ENCODE measurements at places on chromosomes 12 and 14.

- DNase-seq = no peak
Observed at GRCh38 chr14:70653662-70654061, 11.9 kb downstream of the TTC9 start.

GRCh38 chr12:14514154-14514842 lies 53.4 kb downstream of the PLBD1 start:
- peak; percentile 20 for DNase-seq

DNA sequence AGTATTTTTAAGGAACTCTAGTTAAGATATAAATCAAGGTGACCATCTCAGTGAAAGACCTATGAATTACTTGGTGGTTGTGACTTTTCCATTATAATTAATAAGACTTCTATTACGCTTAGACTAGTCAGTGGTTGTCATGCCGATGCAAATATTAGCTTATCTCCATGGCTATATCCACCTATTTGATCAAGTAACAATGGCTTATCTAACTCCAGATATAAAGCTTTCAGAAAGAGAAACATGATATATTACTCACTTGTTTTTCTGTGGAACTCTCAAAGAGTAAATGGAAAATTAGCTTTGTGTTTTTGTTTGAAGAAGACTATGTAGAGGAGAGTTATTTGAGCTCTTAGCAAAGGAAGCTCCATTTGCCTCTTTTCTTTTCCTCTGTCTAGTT lies 323.8 kb upstream of the DCN start:
- DNase-seq = no peak

DNA sequence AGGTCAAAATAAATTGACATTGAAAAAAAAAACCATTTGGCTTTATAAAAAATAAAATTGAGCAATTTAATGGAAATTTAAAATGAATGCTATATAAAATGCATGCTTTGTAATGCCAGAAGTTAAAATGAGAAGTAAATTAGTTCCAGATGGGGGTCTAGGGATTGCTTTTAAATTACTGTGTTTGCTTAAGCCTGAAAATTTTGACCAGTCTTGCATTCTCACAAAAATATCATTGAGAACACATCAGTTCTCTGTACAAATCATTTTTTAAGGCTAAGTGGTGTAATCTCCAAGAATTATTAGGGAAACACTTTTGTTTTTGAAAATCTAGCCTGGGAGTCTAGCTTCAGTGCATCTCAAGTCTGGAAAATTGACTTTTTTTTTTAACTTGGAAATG lies 90.7 kb downstream of the RERG start:
- no peak for DNase-seq

- no peak for DNase-seq
Observed at GRCh38 chr12:27575090-27575761, 51.2 kb downstream of the PPFIBP1 start.

DNA sequence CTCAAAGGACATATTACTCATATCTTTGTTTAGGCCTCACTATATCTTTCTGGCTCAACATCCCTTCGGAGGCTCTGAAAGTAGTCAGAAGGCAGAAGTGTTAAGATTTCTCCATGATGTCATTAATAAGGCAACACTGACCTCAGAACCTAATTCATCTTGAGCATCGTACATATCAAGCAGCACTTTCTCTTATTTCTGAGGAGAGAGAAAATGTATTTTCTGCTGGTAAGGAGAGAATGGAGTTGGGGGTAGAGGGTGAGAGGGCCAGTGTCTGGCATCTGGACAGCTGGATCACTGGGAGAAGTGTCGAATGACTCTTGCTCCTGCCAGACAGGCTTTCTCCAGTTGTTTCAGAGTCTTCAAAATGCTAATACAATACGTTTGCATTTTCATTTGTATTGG lies 213.2 kb upstream of the PRICKLE1 start:
- DNase-seq = no peak

DNA sequence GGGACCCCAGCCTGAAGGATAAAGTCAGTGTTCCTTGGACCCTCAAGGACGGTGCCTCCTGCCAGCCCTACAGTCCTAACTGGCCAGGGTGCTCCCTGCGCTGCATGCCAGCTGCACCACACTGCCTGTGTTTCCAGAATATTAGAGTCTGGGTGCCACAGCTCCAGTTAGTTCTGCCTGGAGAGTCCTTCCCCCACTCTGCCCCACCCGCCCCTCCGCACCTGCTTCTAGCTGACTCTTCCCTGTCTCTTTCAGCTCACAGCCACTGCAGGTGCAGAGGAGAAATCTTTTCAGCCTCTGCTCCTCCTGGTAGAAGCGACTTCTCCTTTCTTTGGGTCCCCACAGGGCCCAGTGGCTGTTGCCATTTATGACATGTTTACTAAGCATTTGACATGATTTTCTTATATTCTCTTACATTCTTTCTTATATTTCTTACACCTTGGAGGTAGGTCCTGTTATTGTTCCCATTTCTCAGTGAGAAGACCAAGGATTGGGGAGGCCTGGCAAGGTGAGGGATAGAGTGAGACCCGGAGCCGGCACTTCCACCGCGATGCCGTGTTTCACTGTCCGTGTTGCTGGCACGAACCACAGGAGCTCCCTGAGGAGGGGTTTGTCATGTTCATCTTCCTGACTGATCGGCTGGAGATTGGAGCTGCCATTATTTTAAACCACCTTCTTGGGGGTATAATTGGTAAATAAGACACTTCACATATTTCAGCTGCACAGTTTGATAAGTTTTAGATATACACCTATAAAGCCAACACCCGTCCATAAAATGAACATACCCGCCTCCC lies 29.4 kb downstream of the SYNE3 start:
- DNase-seq = no peak

DNA sequence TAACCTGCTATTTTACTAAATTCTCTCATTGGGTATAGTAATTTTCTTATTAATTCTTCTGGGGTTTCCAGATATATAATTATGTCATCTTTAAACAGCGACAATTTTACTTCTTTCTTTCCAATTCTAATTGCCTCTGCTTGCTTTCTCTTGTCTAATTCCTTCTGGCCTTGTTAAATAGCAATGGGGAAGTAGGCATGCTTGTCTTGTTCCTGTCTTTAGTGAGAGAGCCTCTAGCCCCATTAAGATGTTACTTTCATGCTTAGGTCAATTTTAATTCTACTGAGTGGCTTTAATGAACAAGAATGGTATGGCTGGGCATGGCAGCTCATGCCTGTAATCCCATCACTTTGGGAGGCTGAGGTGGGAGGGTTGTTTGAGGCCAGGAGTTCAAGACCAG lies 31.7 kb downstream of the LRTM2 start:
- DNase-seq = no peak

DNA sequence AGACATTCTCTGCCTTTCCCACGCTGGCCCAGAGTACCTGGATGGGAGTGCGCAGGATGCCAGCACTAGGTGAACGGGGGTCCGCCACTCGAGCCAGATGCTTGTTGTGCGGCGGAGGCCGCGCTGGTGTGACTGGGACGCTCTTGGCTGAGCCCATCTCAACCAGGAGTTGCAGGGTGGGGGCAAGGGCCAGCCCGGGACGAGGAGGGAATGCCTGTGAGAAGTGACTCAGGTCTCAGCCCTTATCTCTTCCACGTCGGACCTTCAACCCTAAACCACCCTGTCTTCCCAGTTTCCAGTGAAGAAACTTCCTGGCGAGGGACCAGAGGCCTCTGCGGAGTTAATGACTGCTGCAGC lies 312 bp downstream of the CDCA3 start:
- no peak for DNase-seq

- DNase-seq = no peak
Observed at GRCh38 chr14:96400495-96400894, 8.6 kb downstream of the AK7 start.

- no peak for DNase-seq
Observed at GRCh38 chr12:75650595-75651341, 139.4 kb upstream of the KRR1 start.

- no peak for DNase-seq
Observed at GRCh38 chr12:76690921-76691700, 72.8 kb upstream of the ZDHHC17 start.

GRCh38 chr14:66311990-66312389 lies 174.2 kb upstream of the CCDC196 start:
- DNase-seq = peak; percentile 60

DNA sequence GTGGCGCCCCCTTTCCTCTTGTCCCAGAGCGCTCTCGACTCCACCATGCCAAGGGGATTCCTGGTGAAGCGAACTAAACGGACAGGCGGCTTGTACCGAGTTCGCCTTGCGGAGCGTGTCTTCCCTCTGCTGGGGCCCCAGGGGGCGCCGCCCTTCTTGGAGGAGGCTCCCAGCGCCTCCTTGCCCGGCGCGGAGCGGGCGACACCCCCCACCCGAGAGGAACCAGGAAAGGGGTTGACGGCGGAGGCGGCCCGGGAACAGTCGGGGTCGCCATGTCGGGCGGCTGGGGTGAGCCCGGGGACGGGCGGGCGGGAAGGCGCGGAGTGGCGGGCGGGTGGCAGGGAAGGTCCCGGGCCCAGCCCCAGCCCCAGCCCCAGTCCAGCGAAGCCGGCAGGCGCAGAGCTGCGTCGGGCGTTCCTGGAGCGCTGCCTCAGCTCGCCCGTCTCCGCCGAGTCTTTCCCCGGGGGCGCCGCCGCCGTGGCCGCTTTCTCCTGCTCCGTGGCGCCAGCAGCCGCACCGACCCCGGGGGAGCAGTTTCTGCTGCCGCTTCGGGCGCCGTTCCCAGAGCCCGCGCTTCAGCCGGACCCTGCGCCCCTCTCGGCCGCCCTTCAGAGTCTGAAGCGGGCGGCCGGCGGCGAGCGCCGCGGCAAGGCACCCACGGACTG lies 376 bp downstream of the INSM2 start:
- DNase-seq = peak; percentile 76

- DNase-seq = no peak
Observed at GRCh38 chr12:46664761-46665287, 161.0 kb downstream of the SLC38A4 start.

- no peak for DNase-seq
Observed at GRCh38 chr12:43917896-43918295, 82.0 kb downstream of the TMEM117 start.

DNA sequence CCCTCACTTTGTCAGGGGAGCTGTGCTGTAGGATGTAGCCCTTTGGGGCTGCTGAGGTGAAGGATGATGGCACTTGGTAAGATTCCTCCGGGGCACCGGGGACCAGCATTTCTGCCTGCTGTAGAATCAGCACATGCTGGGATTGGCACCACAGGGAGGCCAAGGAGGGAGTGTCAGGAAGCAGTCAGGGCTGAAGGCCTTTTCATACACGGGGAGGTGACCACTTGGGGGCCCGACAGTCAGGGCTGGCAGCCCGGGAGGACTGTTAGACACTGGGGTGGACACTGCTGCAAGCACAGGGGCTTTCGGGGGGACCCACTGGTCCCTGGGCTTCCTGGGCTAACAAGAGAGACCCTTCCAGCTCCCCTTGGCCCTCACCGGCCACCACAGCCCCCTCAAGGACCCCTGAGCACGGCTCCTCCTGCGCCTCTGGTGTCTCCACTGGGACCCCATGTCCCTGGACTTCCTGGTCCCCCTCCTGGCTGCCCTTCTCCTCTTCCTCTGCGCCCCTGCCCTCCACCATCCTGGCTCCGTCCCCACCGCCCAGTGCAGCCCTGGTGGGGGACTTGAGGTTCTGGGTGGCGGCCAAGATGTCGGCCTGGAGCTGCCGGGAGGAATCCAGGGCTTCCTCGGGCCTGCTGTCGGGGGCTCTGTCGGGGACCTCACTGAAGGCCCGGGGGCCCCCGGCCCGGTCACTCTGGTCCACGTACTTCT lies 6.5 kb downstream of the TMEM119 start:
- no peak for DNase-seq

GRCh38 chr14:23147676-23148075 lies 28.6 kb upstream of the CEBPE start:
- DNase-seq = peak; percentile 88

- peak; percentile 21 for DNase-seq
Observed at GRCh38 chr12:4768341-4768740, 48.1 kb downstream of the GALNT8 start.

DNA sequence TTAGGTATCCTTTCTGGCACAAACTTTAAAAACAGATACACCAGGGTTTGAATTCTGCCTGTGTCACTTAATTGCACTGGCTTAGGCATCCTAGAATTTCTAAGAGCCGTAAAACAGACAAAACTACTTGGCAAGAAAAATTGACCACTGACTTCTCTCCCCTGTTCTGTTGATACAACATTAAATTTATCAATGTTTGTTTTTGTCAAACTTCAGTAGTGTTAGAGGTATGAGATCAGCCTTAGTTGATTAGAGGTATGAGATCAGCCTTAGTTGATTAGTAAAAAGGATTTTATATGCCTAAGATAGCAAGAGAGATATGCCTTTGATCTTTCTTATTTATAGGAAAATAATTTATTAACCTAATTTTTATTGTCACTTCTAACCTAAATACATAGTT lies 283.2 kb downstream of the FBXL14 start:
- no peak for DNase-seq

DNA sequence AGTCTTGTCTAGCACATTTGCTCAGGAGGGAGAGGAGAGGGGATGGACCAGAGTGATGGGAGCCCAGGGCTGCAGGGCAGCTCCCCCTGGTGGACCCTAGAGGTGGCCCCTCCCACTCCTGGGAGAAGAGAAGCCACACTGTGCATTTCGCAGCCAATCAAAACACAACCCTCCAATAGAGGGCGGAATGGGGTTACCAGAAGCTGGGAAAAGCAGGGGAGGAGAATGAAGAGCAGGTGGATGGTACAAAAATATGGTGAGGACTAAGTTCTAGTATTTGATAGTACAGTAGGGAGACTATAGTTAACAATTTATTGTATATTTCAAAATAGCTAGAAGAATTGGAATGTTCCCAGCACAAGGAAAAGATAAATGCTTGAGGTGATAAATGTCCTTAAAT lies 23.6 kb downstream of the VASH1 start:
- peak; percentile 51 for DNase-seq

DNA sequence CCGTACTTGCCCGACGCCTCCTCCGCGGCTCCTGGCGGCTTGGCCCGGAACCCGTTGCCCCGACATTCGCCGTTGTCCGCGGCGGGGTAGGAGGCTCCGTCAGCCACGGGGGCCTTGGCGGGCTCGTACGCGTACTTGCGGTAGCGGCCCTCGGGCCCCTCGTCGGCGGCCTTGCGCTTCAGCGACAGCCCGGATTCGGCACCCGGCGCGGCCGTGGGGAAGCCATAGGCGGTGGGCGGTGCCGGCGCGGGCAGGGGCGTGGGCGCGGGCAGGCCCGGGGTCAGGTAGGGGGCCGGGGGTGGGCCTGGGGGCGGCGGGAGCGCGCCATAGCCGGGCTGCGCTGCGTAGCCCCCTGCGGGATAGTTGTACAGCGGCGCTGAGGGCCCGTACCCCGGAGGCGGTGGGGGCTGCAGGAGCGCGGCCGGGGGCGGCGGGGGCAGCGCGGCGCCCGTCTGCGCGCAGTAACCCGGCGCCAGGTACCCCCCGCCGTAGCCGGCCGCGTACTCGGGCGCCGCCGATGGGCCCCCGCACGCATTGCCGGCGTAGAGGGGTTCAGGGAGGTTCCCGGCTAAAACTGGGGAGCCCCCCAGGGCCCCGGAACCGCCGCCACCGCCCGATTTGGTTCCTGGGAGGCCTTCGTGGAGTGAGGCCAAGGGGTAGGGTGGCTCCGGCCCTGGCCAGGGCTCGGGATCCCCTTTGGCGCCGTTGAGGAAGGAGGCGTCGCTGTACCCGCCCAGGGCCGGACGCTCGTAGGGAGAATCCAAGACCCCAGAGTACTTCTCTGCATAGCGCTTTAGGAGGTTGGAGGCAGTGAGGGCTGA lies 26.9 kb downstream of the FIGNL2 start:
- no peak for DNase-seq

Data from NCI-H446 treated with DMSO at 0.1 percent for 48 hours (cell line).